ENCODE measurements at places on chromosomes 1 and 21.

DNA sequence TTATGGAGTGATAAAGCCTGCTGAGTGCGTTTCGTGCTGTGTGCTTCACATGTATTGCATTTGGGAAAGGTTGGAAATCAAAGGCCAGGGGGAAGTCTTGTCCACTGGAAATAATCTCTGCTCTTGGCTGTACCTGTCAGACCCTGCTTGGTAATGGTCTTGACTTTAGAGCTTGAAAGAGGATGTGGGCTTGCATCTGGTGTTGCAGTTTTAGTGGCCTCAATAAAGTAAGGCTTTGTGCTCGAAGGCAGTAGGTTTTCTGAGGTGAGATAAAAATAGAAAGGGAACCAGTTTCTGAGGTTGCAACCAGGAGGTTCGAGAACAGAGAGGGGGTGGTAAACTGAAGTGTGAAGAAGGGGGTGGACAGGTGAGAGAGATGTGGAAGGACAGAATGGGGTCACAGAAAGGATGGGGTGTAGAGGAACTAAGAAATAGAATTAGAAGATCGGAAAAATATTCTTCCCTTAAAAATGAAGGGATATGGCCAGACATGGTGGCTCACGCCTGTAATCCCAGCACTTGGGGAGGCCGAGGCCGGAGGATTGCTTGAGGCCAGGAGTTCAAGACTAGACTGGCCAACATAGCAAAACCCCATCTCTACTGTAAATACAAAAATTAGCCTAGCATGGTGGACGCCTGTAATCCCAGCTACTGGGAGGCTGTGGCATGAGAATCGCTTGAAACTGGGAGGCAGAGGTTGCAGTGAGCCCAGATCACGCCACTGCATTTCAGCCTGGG, 1.5 kb downstream of the S100PBP start:
- no peak for DNase-seq

DNA sequence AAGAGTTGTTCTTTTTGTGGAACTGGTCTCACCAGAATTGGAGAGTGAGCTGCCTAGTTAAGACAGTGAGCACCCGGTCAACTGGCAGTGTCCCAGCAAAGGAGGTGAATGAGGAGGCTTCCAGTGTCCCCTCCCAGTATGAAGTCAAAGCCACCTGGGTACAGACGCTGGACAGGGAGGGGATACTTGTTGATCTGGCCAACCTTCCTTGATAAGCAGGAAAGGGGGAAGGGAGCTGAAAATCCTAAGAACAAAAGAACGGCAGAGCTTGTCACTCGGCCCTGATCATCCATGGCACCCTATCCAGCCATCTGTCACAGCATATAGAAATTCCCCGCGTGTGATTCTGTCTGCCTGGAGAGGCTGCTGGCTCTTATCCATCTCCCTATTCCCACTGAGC, 91.5 kb downstream of the SSBP3 start:
- DNase-seq, result no peak

GRCh38 chr1:40980453-40981121, 1.1 kb downstream of the CTPS1 start:
- DNase-seq, result peak; percentile 14

DNA sequence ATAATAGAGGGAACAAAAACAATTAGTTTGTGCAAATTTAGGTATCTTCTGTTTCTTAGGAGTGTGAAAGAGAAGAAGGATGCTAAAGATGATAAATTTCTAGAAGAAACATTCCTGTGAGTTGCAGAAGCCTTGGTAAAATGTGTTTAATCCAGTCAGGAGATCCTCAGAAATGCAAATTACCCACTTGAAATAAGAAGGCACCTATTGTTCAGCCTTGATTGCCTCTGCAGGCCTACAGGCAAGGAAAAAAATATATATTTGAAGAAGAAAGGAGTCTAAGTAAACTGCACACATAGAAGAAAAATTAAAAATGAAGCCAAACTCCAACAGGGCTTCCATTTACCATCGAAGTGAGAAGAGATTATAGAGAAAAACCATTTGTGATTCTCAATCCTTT, 51.0 kb upstream of the LHX8 start:
- DNase-seq, result no peak

GRCh38 chr1:221283532-221283931, 404.3 kb downstream of the HLX start:
- DNase-seq, result no peak
